ENCODE measurements at places on chromosomes 3 and 15.

DNA sequence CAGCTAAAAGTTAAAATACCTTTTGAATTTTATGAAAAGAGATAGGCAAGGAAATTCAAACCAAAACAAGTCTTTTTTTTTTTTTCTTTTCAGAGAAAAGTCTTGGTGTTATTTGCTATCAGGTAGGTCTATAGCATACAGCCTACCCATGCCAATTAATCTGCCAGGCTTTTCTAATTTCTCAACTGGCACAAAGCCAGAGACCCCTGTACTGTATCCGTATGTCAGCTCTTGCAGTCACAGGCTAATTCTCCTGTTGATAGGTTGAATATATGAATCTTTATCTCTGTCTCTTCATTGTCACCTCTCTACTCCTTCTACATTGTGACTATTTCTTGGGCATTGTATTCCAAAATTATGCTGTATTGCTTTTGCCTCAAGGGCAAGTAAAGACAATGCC lies 133.4 kb downstream of the IL5RA start:
- no peak for DNase-seq

- DNase-seq = no peak
Measured at GRCh38 chr3:119974656-119975055, 119.6 kb downstream of the GSK3B start.

DNA sequence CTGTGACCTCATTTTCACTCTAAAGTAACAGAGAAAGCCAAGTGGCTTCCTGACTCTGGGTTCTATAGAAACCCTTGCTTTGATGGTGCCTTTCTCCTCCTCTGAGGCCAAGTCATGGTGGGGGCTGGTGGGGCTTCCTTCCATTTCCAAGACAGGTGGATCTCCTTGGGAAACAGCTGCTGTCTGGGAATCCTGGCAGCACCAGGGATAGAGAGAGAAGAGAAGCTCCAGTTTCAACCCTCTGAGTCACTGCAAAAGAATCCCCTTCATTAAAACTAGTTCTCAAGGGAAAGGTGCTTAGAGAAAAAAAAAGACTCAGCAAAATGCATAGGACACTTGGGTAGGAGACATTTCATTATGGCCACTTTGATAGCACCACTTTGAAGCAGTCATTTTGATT lies 614.4 kb downstream of the FHIT start:
- no peak for DNase-seq

- DNase-seq = no peak
Measured at GRCh38 chr3:49122022-49122421, 1.4 kb upstream of the USP19 start.

- DNase-seq = no peak
Measured at GRCh38 chr15:90422936-90423335, 34.9 kb downstream of the IQGAP1 start.

GRCh38 chr3:48107227-48107626 lies 81.0 kb downstream of the CDC25A start:
- no peak for DNase-seq

DNA sequence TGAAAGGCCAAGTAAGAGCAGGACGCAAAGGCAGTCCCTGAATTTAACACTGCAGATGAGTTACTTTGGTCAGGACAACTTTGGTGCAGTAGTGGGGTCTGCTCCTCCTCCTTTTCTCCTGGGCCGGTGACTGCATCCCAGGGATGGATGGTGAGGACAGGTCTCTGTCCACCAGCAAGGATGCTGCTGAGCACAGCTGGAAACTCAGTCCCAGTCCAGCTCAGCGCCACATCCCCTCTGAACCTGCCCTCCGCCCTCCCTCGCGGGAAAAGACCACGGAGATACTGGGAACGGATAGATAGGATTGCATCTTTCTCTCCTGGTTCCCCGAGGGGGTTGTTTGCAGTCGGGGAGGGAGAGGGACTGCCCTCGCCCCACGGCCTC lies 13.8 kb downstream of the GRAMD2A start:
- DNase-seq = no peak

- no peak for DNase-seq
Measured at GRCh38 chr3:125048282-125048681, 7.5 kb downstream of the HEG1 start.

GRCh38 chr3:180529778-180530177 lies 72.2 kb upstream of the TTC14 start:
- DNase-seq = no peak

GRCh38 chr15:59352683-59353082 lies 20.0 kb downstream of the MYO1E start:
- no peak for DNase-seq

- DNase-seq = no peak
Measured at GRCh38 chr3:24678021-24678420, 183.4 kb upstream of the THRB start.
